Activated T-cell treated with anti-CD3 and anti-CD28 coated beads for 1 hour (primary cell): ENCODE measurements at places on chromosomes 3 and 15.
A peak's percentile ranks its signal among the peaks of the same experiment; 100 is the strongest.

DNA sequence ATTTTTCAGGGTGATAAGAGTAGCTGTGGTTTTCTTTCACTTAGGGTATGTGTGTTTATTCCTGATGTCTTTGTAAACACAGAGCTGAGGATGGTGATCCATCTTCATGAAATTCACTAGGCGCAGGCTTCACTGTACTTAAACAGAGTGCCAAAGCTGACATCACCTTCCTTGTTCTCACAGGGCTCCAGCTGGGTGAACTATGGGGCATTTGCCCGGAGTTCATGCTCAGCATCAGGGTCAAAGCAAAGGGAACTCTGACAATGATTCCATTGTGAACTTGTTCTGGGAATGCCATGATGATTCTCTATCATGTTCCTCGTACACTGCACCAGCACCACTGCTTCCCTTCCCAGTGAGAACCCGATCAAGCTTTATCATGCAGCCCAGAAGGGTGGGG, 184.8 kb upstream of the P2RY1 start:
- no peak for DNase-seq

DNA sequence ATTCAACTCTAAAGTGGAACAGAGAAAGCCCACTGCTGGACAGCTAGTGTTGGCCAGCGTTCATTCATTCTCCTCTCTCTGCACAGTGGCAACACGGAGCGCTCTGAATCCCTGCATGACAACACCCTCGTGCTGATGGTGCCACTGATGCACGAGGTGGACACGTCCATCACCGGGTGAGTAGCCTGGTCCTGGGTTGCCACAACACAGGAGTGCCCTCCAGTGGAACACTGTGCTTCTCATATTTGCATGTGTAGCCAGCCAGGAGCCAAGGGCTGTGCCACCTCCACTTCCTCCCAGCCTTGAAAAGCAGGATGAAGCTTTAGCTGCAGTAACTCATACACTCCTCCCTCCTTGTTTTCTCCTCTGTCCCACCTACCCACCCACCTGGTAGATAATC, 120.0 kb upstream of the CTDSPL start:
- no peak for DNase-seq

DNA sequence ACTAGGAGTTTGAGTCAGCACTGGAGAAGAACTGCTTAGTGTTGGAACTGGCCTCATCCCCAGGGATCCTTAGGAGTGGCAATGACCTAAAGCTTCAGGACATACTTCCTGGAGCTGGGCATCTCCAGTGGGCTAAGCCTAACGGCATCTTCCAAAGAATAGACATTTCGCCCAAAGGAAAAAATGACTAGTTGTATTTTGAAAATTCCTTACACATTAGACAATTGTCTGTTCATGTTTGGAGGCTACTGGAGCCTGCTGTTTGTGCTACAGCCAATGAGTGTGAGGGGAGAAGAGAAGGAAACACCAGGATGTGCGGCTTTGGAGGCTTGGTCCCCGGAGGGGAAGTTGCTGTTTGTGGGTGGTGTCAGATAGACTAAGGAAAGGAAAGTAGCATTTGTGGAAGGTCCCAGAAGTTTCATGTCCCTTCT, 77.6 kb downstream of the POLR2M start:
- no peak for DNase-seq

GRCh38 chr3:10757821-10758130, 58.3 kb upstream of the SLC6A11 start:
- DNase-seq, result no peak

GRCh38 chr3:45134758-45135521, 11.2 kb downstream of the CDCP1 start:
- DNase-seq, result no peak

- DNase-seq, result no peak
Measured at GRCh38 chr3:14441920-14442300, 39.5 kb downstream of the SLC6A6 start.

DNA sequence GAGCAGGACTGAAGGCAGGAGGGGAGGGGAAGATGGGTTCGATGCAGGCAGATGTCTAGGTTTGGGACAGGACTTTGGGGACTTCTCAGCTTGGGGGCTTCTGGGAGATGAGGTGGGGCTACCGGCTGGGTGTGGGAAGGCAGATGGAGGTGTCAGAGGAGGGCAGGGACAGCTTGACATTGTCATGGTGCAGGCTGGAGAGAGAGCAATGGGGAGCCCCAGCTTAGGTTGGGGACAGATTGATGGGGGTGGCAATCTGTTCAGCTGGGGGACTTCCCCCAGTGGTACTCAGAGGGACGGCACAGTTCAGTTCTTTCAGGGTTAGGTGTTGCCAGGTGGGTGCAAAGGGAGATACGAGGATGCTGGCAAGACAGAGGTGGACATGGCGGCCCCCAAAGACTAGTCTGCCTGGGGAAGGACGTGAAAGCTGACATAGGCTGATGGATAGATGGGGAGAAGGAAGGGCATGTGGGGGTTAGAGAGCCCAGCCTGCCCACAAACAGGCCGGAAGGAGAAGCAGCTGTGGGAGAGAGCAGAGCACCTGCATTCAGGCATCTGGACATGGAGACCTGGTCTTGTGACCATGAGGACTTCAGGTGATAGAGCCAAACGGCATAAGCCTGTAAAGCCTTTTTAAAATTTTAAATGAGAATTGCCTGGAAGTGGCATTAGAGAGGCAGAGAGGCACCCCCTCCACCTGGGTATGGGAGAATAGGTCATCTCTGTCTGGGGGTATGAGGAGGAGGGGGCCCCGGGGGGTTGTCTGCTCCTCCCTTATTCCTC, 21.1 kb downstream of the ACAA1 start:
- DNase-seq, result no peak

- DNase-seq, result no peak
Measured at GRCh38 chr3:46168583-46169345, 39.3 kb downstream of the CCR1 start.

- no peak for DNase-seq
Measured at GRCh38 chr3:18195836-18196235, 229.3 kb downstream of the SATB1 start.

GRCh38 chr3:62415312-62415801, 42.0 kb upstream of the FEZF2 start:
- no peak for DNase-seq

DNA sequence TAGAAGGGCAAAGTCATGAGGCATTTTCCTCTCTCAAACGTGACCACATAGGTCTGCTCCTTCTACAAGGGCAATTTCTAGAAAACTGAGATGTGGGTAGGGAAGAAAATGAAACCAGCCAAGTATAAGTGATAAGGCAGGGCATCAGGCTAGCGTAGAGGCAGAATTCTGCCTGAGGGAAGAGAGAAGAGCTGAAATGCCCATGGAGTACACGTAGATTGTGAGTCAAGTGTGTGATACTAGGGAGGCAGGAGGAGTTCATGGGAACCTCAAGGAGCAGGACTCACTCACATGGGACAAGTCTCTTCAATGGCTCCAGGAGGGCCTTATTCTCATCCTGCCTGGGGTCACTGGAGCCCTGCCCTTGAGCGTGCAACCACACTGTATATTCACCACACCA, 34.9 kb upstream of the PPP4R2 start:
- DNase-seq, result no peak

GRCh38 chr3:177676148-177676547, 478.9 kb upstream of the TBL1XR1 start:
- DNase-seq, result no peak

GRCh38 chr3:152322756-152323155, 54.0 kb downstream of the MBNL1 start:
- DNase-seq, result no peak

GRCh38 chr3:37580237-37580636, 281.4 kb upstream of the CTDSPL start:
- DNase-seq, result no peak

DNA sequence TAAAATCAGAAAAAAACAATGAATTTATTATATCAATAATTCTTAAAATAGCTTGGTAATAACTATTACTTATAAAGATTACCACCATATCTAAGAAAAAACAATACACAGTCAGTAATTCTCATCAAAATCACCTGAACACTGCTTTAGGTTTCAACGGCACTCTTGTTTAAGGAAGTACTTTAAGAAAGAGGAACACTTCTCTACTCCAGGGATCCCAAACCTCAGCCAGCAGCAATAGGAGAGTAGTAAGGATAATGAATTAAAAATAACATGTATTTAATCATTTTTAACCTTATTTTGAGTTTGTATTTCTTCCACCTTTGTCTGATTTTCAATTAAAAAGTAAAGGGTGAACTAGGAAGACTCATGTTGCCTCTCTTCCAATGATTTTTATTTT, 494.0 kb upstream of the NR2F2 start:
- DNase-seq, result no peak

DNA sequence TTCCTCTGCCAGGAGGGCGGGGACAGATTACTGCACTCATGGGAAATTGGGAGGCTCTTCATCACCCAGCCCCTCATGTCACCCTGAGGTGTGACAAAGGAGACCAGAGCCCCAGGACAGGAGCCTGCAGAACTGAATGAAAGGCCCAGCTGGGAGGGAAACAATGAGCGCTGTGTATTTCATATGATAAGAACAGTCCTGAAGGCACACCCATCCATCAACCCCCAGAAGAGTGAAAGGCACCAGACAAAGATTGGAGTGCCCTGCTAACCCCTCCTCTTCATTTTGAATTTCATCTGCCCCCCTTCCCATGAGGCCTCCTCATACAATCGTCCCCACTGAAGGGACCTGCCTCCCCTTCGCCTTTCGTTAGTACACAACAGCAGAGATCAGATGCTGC, 160.0 kb upstream of the PRICKLE2 start:
- DNase-seq, result no peak

DNA sequence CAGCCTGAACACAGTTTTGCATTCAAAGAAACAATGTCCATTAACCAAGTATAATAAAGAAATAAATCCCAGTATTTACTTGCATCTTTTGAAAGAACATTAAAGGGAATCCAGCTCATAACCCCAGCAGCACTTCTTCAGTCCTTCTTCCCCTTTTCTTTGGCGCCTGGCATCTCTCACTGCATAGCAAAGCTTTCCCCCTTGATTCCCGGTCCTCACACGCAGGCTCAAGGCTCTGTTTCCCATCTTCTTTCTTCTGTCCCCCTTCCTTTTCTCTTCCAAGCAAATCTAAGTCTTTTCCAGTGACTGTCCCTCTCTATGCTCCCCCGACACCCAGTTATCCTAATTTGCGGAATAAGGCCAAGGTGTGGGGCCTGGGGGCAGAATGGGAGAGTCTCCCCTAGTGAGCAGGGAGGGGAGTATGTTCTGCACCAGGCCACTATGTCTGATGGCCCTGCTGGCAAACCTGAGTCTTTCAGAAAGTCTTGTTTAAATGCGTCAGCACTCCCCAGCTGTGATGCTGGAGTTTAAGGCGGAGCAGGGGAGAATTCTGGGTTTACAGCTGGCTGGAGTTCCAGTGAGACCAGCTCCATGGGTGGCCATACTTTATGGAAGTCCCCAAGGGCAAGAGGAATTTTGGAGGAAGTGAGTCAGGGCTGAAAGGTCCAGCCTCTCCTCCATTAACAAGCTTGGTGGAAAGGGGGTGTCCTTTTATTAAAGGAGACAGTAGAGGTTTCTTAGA, 42.1 kb downstream of the GOLGA6A start:
- DNase-seq, result no peak

DNA sequence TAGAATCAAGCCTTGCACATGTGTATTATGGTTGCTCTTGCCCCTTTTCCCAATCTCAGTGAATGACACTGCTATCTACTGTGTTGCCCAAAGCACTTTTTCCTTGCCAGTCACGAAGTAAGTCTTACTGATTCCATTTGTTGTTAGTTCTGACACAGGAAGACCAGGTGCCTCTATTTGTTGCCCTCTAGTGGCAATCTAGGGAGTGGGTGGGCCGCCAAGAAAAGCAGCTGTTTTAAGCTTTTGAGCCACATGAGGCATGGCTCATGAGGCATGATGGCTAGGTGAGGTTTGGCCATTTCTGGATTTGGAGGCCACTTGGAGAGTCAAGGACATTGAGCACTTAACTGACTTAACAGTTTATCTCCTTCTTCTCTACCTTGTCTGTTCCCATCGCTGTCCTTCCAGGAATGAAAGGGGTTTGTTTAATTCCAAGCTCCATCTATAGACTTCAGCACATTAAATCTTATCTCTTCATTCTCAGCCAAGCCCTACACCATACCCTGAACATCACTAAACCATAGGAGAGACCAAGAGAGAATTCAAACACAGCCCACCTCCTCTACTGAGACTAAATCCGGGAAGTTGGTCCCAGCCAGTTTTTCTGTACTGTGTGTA, 103.1 kb downstream of the HCN4 start:
- DNase-seq, result peak; percentile 16

- DNase-seq, result no peak
Measured at GRCh38 chr3:125120379-125121122, 64.8 kb upstream of the HEG1 start.

GRCh38 chr3:46183330-46183729, 24.8 kb downstream of the CCR1 start:
- DNase-seq, result no peak

DNA sequence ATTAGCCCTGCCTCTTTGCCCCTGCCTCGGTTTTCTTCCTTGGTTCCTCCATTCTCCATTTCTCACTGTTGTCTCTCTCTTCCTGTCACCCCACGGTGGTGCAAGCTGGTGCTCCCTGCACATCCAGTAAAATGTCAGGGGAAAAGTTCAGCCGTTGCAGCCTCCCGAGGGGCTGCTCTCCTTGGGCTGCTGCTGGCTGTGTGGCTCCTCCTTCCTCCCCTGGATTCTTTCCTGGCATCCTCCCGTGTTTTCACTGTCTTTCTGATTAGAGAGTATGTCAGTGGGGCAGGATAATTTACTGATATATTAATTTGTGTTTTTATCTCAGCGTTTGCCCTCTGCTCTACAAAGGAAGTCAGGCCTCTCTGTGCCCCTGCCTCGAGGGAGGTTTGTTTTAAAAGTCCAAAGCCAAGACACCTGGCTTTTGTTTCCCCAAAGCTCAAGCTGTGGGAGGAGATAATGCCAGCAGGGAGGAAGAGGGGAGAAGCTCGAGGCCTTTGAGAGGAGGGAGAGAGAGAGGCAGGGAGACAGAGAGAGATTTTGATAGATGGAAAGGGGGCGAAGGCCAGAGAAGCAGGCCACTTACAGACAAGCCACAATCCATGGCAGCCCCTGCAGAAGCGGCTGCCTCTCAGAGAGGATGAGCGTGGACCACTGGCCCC, 150.3 kb upstream of the NR2F2 start:
- no peak for DNase-seq

DNA sequence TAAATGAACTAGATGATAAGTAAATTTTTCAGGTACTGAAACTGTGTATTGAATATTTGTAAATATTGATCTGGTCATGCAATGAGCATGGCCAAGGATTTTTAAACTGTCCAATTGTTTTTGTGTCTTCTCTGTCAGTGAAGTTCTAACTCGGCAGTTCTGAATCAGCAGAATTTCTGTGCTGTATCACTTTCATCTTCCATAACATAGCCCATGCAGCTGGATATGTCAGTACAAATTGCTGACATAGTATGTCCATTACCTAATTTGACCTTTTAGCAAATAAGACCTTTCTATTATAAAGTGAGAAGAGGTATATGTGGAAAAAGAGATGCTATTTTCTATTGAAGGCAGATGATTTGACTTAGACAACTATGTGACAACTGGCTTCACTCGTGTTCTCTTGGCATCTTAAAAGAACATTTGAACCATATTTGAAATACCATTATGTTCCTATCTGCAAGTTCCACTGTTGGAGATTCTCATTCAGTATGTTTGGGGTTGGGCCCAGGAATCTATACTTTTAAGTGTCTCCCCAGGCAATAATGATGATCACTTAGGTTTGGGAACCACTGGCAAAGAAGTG, 90.4 kb downstream of the CMSS1 start:
- DNase-seq, result no peak

- DNase-seq, result no peak
Measured at GRCh38 chr3:165641569-165642310, 195.5 kb downstream of the BCHE start.

GRCh38 chr3:180680097-180680430, 775 bp upstream of the CCDC39 start:
- peak; percentile 3 for DNase-seq

- no peak for DNase-seq
Measured at GRCh38 chr3:149581681-149582370, 76.0 kb downstream of the WWTR1 start.
